ENCODE measurements at places on chromosomes 5 and 9.

DNA sequence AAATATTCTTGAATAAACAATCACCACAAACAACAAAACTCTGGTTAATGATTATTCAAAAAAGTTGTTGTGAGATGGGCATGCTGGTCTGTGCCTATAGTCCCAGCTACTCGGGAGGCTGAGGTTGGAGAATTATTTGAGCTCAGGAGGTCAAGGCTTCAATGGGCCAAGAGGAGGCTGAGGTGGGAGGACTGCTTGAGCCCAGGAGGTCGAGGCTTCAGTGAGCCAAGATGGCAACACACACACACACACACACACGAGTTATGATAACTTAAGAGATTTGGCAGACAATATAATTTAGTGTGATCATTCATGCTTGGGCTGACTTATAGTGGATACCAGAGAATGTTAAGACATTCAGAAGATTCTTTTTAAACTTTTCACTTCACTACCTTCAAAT is 14.9 kb downstream of the LYSMD3 start:
- DNase-seq = no peak

GRCh38 chr9:118455788-118456187 is 751.6 kb downstream of the TLR4 start:
- DNase-seq = no peak

DNA sequence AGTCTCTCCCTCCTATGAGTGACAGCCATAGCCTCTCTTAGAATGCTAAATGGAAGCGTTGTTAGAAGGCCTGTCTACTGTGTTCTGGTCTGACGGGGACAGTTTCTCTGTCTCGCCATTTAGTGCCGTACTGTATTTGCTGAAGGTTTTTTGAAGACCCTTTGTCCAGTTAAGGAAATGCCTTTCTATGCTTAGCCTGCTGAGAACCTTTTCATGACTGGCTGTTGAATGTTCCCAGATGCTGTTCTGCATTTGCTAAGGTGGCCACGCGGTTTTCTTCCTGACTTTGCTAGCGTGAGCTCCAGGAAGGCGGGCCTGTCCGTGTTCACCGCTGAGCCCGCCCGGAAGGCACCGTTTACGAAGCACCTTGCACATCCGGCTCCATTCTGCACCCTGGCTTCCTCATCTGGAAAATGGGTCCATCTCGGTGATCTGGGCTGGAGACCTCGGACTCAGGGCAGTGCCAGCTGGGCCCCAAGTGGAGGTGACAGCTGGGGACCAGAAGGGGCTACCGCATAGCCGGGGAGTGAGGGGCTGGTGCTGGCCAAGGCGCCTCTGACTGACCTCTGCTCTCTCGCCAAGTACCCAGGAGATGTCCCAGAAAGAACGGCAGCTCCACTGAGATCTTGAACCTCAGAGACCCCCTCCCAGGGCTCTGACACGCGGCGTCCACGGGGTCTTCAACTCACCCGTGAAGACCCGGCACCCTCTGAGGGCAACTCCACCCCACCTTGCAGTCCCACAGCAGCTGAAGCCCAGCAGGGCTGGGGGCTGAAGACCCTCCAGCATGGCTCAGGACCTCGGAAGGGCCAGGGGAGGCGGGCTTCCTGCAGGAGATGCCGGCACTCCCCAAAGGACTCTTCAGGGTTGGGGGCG is 52.5 kb upstream of the NKD2 start:
- no peak for DNase-seq

GRCh38 chr5:53359916-53360517 is 120.4 kb upstream of the FST start:
- no peak for DNase-seq

- DNase-seq = no peak
Measured at GRCh38 chr5:45694971-45695803, 993 bp downstream of the HCN1 start.

Data from GM12864 (cell line).